ENCODE measurements at places on chromosomes 5 and 9. TPM values are rescaled to one million over a fixed set of nuclear protein-coding genes. Genes with fewer than 3 reads are reported as not detected.

DNA sequence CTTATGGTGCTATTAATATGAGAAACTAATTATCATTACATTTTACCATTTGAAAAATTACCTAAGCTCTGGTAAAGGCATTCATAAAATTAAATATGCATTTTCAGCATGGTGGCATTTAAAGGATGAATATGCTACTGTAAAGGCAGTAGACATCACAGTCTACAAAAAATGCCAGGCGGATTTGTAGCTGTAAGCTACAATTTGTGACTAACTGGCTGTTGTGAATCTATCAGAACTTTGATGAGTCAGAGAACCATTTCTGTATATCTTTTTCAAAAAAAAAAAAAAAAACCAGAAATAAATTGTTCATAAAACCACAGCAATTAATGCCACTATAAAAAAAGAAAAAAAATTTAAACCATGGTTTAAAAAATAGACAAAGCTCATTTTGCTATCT, 186.3 kb downstream of the NFIB start:
- no peak for DNase-seq

DNA sequence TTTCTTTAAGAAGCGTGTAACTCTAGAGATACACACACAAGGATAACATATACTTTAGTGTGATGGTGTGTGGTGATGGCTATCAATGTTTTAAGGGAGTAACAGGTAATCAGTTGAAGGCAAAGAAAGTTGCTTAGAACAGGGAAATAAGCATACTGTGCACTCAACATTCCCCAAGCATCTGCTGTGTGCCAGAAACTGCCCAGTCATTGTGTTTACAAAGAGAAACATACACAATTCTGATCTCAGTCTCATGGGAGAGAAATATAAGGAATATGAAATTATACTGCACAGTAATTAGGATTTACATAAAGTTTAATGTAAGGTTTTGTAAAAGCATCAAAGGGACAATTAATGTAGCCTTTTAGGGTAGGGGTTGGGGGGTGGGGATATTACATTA, 224.1 kb upstream of the TYRP1 start:
- DNase-seq: no peak

DNA sequence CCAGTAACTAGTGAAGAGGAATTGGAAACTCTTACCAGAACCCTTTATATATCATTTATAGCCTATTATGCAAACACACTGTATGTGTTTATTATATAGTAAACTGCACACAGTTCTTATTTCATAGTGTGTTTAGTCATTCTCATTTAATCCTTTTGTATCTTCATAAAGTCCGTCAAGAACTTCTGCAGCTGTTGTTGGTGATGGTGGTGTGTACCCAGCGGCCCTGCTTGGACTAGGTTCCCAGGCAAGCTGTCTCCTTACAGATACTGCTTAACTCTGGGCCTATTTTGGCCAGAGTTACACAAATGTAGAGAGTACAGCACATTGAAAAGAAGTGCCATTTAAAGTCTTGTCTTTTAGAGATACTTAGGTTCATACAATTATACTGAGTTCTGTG, 231.9 kb downstream of the NDUFS4 start:
- DNase-seq: no peak

DNA sequence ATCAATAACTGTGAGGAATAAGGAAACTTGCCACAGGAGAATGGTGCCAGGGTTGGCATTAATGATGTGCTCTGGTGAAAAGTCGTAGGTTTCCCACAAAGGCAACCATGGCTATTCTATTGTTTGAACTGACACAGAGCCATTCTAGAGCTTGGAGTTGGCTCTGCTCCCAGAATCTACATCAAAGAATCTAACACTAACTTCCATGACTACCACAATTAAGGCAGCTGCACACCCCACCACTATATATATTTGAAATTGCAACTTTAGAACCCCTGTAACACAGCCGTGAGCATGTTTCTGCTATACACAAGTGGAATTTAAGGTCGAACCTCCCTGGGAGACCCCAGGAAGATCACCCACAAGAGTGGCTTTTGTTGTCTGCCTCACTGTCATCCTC, 89.7 kb upstream of the CCDC152 start:
- DNase-seq: no peak

- no peak for DNase-seq
Measured at GRCh38 chr9:85658716-85659115, 83.0 kb downstream of the AGTPBP1 start.

GRCh38 chr9:70113403-70114022, 69.9 kb downstream of the MAMDC2 start:
- DNase-seq: peak; percentile 59

DNA sequence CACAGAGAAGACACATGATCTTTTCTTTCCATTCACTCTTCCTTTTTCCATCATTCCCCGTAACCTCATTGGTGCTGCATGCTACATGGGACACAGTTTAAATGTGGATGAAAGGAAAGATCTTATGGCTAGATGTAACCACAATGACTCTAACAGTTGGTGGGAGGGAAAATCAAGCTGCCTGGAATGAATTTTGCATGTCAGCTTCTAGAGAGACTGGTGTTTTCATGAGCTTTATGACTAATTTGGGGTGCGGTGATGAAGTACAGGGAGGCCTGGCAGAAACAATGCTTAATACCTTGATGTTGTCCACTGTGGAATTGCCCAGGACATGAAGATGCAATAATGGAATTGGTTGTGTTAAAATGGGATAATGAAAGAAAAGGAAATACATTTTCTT, 55.9 kb upstream of the MYO10 start:
- DNase-seq: no peak

GRCh38 chr5:1564824-1565736, 41.3 kb upstream of the LPCAT1 start:
- DNase-seq: no peak

DNA sequence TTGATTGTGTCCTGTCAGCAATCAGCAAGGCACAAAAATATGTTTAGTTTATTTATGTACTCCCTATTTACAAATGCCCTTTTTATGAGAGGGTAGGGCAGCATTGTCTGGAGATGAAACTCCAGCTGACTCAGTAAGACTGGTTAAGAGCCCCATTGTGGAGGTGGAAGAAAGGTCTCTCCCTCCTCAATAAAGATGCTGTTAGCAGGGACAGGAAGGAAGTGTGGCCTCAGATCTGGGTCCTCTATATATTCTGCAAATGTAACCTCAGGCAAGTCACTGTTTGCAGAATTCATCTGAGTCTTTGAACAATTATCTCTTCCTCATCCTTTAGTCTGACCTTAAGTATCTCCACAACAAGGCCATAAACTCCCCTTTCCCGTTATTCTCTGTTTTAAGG, 48.3 kb upstream of the TRAF1 start:
- no peak for DNase-seq

- no peak for DNase-seq
Measured at GRCh38 chr5:155260798-155261197, 247.2 kb downstream of the KIF4B start.

The FAM81B gene
- not detected for total RNA-seq

The WDR31 gene
- total RNA-seq: 2.8 TPM

The PCDHGA1 gene
- total RNA-seq: 2.4 TPM

The DNLZ gene
- 6.8 TPM for total RNA-seq

The GTF3C4 gene
- 16.7 TPM for total RNA-seq

The PCDHB13 gene
- 7.1 TPM for total RNA-seq
